Activated T-helper 2 cell treated with anti-CD3 and anti-CD28 coated beads, Interferon-gamma antibody, Interleukin-2, Interleukin-4, amounts not matched to agents 10 μg/mL and 5 μg/mL and 100 μg/mL, durations not matched to agents 14 hours and 24 hours and 36 hours (primary cell): ENCODE measurements at places on chromosomes 7 and 10. TPM values are rescaled to one million over a fixed set of nuclear protein-coding genes. Genes with fewer than 3 reads are reported as not detected.
A peak's percentile ranks its signal among the peaks of the same experiment; 100 is the strongest.

- no peak for DNase-seq
- no peaks in the 10 kb centered on the region for H3K36me3 ChIP-seq
- no peaks in the 10 kb centered on the region for H3K4me1 ChIP-seq
- H3K27ac ChIP-seq = no peak overlapping the region
These were observed 563.6 kb downstream of the TCERG1L start for GRCh38 chr10:130747946-130748345.

DNA sequence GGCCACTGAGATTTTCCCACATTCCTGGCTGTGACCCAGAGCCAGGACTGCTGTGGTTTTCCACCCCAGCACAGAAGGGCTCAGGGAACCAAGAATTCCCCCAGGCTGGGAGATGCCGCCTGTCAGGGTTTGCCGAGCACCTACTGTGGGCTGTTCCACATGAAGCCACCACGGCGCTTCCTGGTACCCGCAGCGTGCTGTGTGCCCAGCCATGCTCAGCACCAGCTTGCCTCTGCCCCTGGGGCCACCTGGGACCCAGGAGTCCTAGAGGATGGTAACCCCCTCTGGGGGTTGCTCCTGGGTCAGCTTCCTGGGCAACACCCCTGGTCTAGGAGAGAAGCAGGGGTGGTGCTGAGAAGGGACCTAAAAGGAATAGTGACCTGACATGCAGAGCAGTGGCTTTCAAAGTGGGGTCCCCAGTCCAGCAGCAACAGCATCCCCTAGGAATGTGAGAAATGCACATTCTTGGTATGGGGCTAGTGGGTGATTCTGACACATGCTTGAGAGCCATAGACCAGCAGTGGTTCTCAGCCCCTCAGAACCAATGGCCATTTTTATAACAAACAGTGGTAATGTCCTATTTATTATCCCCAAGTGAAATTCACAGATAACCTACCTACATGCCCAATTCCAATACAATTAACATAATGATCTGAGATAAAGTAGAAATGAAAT is 53.4 kb downstream of the TSPAN15 start:
- no peak overlapping the region for H3K4me3 ChIP-seq
- H3K4me1 ChIP-seq = peaks cover 9% of the 10 kb centered on the region
- no peak for DNase-seq
- H3K36me3 ChIP-seq = no peaks in the 10 kb centered on the region
- no peak overlapping the region for H3K27ac ChIP-seq
- peaks cover 3% of the 10 kb centered on the region for H3K27me3 ChIP-seq

DNA sequence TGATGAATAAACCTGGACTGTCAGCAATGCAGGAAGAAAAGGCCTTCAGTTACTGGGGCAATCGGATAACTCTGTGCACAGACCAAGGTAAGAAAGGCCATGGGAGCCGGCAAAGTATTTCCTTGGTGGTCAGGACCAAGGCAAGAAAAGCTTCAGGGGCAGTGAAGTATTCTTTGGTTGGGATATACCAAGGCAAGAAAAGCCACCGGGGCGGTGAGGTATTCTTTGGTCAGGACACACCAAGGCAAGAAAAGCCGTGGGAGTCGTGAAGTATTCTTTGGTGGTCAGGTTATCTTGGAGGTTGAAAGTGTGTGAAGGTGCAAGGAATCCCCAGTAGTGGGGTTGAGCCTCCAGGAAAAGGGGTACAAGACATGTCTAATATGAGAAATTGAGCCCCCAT is 295.0 kb upstream of the GALNT17 start:
- H3K27me3 ChIP-seq = no peaks in the 10 kb centered on the region
- no peak overlapping the region for H3K4me3 ChIP-seq
- no peak overlapping the region for H3K27ac ChIP-seq
- no peak for DNase-seq
- H3K36me3 ChIP-seq = no peaks in the 10 kb centered on the region
- no peaks in the 10 kb centered on the region for H3K4me1 ChIP-seq

GRCh38 chr10:68516766-68517165 is 10.6 kb downstream of the SLC25A16 start:
- H3K36me3 ChIP-seq = peaks cover 11% of the 10 kb centered on the region
- no peaks in the 10 kb centered on the region for H3K27me3 ChIP-seq
- H3K4me3 ChIP-seq = no peak overlapping the region
- DNase-seq = no peak
- peak overlapping the region; percentile 40 for H3K27ac ChIP-seq

- no peaks in the 10 kb centered on the region for H3K36me3 ChIP-seq
- no peak for DNase-seq
- no peaks in the 10 kb centered on the region for H3K4me1 ChIP-seq
- H3K27ac ChIP-seq = no peak overlapping the region
These were observed 244.8 kb upstream of the PPP2R2D start for GRCh38 chr10:131656009-131656408.

DNA sequence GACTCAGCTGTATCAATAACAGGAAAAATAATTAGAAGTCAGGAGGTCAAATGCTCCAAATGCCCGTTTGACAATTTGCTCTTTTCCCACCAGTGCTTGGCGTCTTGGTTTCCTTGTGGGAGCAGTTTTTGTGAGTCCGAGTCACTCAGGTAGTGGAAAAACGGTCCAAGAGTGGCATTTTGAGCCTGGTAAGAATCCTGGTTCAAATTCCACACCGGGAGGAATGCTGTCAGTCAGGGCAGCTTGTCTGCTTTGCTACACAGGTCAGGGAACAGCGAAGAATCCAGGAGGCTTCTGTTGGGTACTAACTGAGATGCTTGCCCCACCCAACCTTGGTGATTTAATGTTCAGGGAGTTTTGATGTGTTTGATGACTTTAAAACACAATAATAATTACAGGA is 209.5 kb downstream of the HERPUD2 start:
- H3K36me3 ChIP-seq = no peaks in the 10 kb centered on the region
- no peak overlapping the region for H3K4me3 ChIP-seq
- no peak for DNase-seq
- H3K27me3 ChIP-seq = peaks cover 17% of the 10 kb centered on the region
- H3K27ac ChIP-seq = no peak overlapping the region

DNA sequence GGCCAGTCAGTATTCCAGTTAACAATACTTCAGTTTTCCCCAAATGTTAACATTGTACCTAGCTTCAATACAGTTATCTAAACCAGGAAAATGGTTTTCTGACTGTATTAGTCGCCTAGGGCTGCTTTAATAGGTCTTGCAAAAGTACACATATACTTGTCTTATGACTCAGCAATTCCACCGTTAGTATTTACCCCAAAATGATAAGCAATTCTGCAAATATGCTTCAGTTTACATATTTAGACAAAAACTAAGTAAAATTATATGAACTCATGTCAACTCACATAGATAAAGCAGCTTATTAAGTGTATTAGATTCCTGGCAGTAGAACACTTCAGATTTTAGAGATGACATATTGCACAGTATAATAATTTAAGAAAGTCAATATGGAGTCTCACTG is 363.3 kb downstream of the ARL4A start:
- no peak for DNase-seq
- no peaks in the 10 kb centered on the region for H3K36me3 ChIP-seq
- H3K4me1 ChIP-seq = no peaks in the 10 kb centered on the region
- H3K27ac ChIP-seq = no peak overlapping the region
- peaks cover 2% of the 10 kb centered on the region for H3K27me3 ChIP-seq

DNA sequence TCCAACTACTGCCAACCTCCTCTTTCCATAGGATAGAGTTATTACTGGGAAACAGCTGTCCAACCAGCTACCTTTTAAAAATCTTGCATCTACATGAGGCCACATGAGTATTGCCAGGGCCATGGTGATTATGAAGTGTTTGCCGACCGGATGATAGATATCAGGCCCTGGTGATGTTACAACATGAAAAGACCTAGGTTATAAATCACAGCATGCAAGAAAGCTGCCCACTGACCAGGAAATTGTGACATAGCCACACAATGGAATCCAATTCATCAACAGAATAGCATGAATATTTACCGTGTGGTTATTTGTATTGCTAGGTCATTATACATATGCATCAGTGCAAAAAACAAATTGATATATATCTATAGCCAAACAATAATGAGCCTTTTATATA is 517.0 kb downstream of the INHBA start:
- H3K4me3 ChIP-seq = no peak overlapping the region
- H3K36me3 ChIP-seq = no peaks in the 10 kb centered on the region
- no peak overlapping the region for H3K27ac ChIP-seq
- no peaks in the 10 kb centered on the region for H3K4me1 ChIP-seq
- H3K27me3 ChIP-seq = no peaks in the 10 kb centered on the region

DNA sequence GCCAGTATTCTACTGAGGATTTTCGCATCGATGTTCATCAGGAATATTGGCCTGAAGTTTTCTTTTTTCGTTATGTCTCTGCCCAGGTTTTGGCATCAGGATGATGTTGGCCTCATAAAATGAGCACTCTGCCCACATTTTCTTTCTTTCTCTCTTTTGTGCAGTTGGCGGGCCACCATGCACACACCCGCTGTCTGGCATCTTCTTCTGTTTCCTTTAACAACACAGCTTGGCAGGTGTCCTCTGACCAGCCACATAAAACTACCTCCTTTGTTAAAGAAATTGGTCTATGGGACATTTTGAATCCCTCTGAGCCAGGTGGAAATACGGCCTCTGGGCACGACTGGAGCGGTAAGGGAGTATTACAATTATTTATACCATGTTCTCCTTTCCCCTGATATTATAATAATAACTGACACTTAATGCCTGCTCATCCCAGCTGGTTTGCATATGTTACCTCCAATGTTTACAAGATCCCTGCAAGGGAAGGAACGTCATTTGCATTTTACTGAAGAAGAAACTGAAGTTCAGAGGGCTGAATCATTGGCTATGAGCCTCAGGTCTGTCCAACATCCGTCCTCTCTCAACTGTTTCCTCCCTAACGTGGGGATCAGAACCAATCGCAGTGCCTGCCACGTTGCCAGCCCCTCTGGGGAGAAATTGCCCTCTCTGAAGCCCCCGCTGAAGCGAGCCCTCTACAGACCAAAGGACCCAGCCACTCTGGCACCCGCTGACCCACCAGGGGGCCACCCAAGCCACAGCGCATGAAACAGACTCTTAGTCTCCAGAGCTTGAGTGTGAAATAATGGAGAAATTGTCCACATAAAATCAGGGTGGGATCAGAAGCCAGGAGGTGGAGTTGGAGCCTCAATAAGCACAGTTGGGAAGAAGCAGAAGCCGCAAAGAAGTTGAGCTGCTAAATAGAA is 125.0 kb upstream of the FOXK1 start:
- no peaks in the 10 kb centered on the region for H3K36me3 ChIP-seq
- no peak overlapping the region for H3K27ac ChIP-seq
- no peaks in the 10 kb centered on the region for H3K4me1 ChIP-seq
- no peak for DNase-seq
- H3K27me3 ChIP-seq = no peaks in the 10 kb centered on the region

DNA sequence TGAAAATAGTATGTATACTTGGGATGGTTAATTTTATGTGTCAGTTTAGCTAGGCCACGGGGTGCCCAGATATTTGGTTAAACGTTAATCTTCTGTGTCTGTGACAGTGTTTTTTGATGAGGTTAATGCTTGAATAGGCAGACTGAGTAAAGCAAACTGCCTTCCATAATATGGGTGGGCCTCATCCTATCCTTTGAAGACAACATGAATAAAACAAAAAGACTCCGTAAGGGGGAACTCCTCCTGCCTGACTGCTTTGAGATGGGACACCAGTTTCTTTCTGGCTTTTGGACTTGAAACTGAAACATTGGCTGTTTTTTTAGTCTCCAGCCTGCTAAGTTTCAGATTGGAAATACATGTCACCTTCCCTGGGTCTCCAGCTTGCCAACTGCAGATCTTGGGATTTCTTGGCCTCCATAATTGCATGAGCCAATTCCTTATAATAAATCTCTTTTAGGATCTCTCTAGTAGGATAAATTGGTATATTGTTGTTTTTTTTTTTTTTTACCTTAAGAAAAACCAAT is 59.9 kb upstream of the GLCCI1 start:
- H3K4me3 ChIP-seq = no peak overlapping the region
- H3K27me3 ChIP-seq = no peaks in the 10 kb centered on the region
- H3K36me3 ChIP-seq = no peaks in the 10 kb centered on the region
- H3K4me1 ChIP-seq = peaks cover 5% of the 10 kb centered on the region

GRCh38 chr7:116097365-116098009 is 66.9 kb upstream of the TFEC start:
- DNase-seq = no peak
- no peaks in the 10 kb centered on the region for H3K4me1 ChIP-seq
- no peaks in the 10 kb centered on the region for H3K36me3 ChIP-seq
- H3K27ac ChIP-seq = no peak overlapping the region

DNA sequence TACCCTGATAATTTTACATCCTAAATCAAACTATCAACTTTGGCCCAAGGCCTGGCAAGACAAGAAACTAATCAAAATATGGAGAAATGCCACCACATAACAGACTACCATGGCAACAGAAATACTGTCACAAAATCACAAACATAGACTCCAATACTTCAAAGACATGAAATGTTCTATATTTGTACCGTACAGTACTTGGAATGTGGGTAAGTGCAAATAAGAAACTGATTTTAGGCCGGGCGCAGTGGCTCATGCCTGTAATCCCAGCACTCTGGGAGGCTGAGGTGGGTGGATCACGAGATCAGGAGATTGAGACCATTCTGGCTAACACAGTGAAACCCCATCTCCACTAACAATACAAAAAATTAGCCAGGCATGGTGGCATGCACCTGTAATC is 9.2 kb downstream of the TNPO3 start:
- peaks cover 57% of the 10 kb centered on the region for H3K4me1 ChIP-seq
- no peak overlapping the region for H3K4me3 ChIP-seq
- H3K27me3 ChIP-seq = no peaks in the 10 kb centered on the region
- H3K36me3 ChIP-seq = peaks cover 47% of the 10 kb centered on the region

GRCh38 chr7:132158166-132158565 is 418.1 kb downstream of the PLXNA4 start:
- DNase-seq = no peak
- no peak overlapping the region for H3K27ac ChIP-seq
- no peaks in the 10 kb centered on the region for H3K36me3 ChIP-seq
- no peaks in the 10 kb centered on the region for H3K27me3 ChIP-seq

DNA sequence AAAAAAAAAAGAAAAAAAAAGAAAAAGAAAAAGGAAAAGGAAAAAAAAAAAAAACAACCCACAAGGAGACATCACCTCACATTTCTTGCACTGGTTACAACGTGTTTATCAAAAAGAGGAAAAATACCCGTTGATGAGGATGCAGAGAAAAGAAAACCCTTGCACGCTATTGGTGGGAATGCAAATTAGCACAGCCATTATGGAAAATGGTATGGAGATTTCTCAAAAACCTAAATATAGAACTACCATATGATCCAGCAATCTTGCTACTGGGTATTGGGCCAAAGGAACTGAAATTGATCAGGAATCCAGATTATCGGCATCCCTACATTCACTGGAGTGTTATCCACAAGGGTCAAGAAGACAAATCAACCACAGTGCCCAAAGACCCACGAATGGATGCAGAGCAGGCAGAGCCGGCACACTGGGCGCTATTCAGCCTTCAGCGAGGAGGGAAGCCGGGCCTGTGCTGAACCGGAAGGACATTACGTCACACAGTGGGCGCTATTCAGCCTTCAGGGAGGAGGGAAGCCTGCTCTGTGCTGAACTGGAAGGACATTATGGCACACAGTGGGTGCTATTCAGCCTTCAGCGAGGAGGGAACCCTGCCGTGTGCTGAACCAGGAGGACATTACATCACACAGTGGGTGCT is 258.7 kb downstream of the ZMYND11 start:
- no peak for DNase-seq
- H3K27me3 ChIP-seq = no peaks in the 10 kb centered on the region
- H3K36me3 ChIP-seq = no peaks in the 10 kb centered on the region
- no peak overlapping the region for H3K27ac ChIP-seq
- H3K4me3 ChIP-seq = no peak overlapping the region

- DNase-seq = no peak
- H3K4me3 ChIP-seq = no peak overlapping the region
- peaks cover 11% of the 10 kb centered on the region for H3K4me1 ChIP-seq
- no peaks in the 10 kb centered on the region for H3K36me3 ChIP-seq
- H3K27me3 ChIP-seq = no peaks in the 10 kb centered on the region
These were observed 876.2 kb downstream of the GRID1 start for GRCh38 chr10:85490431-85490830.

The RAB19 gene
- 12.5 and 14.5 TPM in 2 replicates for total RNA-seq

The NCOA4 gene
- 98.7 and 103 TPM in 2 replicates for total RNA-seq
